NCI-H1930 (cell line): ENCODE measurements at places on chromosomes 1 and 21.

- DNase-seq, result no peak
Observed at GRCh38 chr21:32641710-32642698, 29.8 kb upstream of the CFAP298 start.

- no peak for DNase-seq
Observed at GRCh38 chr1:223349241-223349640, 14.7 kb downstream of the SUSD4 start.

DNA sequence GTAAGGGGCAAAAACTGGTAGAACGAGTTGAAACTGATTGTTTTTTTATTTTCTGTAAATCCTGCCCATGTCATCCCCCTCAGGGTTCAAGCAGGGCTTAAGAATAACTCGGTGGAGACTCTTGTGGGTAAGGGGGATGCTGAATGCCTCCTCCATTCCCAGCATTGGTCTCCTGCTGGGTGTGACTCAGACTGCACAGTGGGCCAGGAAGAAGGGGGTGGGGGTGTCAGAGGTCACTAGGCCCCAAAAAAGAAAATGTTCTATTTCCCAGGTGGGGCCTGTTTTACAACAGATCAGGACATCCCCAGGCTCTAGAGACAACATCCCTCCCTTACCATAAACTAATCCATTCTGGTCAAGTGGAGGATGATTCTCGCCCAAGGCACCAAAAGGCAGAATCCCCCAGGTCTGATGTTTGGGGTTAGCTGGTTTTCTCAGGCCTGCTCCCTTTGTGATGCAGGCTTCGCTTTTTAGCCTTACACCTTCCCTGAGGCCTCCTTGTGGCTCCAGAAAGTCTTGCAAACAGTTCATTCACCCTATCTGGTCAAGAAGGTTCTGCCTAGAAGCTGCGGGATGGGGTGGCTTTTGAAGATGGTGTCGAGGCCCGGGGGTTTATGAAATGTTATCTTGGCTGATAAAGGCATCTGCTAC lies 10.7 kb upstream of the GRHL3 start:
- no peak for DNase-seq

- no peak for DNase-seq
Observed at GRCh38 chr1:51875836-51876235, 2.7 kb downstream of the NRDC start.

- no peak for DNase-seq
Observed at GRCh38 chr1:195709821-195710220, 898.4 kb downstream of the KCNT2 start.

- DNase-seq, result no peak
Observed at GRCh38 chr1:210489491-210489890, 160.8 kb downstream of the HHAT start.

- no peak for DNase-seq
Observed at GRCh38 chr1:94321662-94322061, 84.3 kb upstream of the ARHGAP29 start.

- DNase-seq, result no peak
Observed at GRCh38 chr1:225713281-225713680, 60.4 kb upstream of the ENAH start.

DNA sequence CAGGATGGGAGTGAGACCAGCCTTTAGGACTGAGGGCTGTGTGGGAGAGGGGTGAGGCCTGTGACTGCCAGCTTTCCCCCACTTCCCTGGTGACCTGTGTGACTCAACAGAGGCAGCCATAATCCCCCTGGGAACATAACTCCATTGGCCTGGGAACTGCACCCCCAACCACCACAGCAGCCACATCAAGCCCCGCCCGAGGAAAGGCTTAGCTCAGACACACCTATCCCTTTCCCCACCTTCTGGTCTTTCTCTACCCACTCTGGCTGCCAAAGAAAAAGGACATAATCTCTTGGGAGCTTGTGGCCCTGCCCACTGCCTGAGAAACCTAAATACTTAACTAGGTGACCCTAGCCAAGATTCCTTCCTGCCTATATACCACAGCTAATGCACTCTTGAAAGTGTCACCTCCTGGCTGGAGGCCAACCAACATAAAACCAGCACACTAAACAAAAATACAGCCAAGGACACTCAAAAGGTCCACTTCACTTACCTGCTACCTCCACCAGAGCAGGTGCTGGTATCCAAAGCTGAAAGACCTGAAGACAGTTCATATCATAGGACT lies 406.6 kb upstream of the CAMK1G start:
- no peak for DNase-seq

DNA sequence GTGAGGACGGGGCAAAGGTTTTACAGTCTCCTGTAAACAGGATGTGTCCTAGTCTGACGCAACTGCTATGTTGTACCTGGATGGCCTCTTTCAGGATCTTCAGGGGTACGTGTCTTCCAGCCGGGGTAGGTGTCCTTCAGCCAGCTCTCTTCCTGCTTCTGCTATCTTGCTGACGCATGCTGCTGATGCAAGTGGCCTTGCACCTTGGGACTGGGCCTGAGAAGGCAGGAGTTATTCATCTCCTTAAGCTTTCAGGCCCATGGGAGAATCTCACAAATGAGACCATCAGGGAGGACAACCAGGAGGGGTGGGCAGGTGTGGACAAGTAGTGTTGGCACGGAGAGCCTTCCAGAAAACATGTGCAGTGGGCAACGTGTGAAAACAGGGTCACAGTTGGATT lies 7.9 kb upstream of the SPRR1B start:
- no peak for DNase-seq

DNA sequence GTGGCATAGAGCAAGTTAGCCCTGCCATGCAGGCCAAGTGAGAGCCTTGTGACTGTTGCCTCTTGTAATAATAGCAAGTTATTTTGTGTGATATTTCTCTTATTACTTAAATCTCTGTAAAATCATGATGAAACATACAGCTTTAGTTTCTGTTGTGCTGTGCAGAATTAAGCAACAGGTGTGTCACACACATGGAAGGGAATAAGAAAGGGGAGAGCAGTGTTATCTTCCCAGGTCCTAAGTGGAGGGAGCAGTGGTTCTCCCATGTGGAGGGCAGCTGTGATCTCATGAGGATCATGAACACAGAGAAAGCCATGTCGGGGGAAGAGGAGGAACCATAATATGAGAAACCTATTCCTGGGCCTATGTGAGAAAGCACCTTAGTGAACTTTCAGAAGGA lies 25.2 kb upstream of the SCYL3 start:
- no peak for DNase-seq

GRCh38 chr1:15432324-15432723 lies 5.9 kb upstream of the CTRC start:
- DNase-seq, result no peak

DNA sequence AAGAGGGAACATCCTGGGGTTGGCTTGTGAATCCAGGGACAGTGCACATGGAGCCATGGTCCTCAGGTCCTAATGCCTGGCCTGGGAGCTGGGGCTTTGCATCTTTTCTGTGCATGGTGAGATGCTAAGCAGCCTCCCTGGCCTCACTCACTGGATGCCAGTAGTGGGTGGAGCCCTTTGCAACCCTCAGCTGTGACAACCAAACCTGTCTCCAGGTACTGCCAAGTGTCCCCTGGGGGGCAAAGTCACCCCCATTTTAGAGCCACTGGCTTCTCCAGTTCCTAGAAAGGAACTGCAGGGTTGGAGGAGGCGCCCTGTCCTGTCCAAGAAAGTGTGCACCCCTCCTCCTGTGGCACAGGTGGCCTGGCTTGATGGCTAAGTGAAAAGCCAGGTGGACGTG lies 44.6 kb upstream of the GRIK3 start:
- no peak for DNase-seq

GRCh38 chr21:29538115-29538514 lies 239.4 kb downstream of the BACH1 start:
- DNase-seq, result no peak

GRCh38 chr1:69534829-69535228 lies 32.9 kb upstream of the LRRC7 start:
- no peak for DNase-seq

DNA sequence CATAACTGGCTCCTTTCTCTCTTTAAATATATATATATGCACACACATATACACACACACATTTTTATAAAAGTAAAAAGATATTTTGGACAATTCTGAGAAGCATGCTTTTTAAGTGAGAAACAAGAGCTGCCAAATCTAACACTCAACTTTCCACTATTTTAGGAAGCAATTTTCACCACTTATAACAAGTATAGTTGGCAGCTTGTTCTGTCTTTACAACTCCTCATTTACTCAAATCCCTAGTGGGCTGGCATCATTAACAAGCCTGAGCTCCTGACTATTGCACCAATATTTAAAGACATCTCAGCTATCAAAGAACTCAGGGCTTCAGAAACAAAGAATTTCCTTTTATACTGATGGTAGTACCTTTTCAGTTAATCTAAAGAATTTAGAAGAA lies 76.6 kb downstream of the RAB3GAP2 start:
- peak; percentile 7 for DNase-seq

- DNase-seq, result no peak
Observed at GRCh38 chr1:85406081-85406480, 58.9 kb downstream of the DDAH1 start.

DNA sequence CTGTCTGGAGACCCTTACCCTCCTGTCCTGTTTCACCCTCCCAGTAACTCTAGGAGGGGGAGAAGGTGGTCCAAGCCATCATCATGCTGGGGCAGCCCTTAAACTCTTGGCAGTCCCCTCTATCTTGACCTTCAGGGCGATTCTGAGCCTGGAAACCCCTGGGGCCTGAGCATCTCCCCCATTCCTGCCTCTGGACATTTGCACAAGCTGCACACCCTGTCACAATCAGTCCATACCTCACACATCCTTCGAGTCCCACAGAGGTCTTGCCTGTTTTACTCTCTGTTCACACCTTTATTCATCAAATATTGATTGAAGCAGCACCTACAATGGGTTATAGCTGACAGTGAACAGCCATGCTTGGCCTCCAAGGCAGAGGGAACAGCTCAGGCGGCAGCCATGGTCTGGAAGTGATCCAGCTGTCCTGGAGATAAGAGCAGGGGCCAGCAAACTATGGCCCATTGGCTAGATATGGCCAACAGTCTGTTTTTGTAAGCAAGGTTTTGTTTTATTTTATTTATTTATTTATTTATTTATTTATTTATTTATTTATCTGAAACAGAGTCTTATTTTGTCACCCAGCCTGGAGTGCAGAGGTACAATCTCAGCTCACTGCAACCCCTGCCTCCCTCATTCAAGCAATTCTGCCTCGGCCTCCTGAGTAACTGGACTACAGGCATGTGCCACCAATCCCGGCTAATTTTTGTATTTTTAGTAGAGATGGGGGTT lies 7.1 kb upstream of the FAM131C start:
- DNase-seq, result no peak

DNA sequence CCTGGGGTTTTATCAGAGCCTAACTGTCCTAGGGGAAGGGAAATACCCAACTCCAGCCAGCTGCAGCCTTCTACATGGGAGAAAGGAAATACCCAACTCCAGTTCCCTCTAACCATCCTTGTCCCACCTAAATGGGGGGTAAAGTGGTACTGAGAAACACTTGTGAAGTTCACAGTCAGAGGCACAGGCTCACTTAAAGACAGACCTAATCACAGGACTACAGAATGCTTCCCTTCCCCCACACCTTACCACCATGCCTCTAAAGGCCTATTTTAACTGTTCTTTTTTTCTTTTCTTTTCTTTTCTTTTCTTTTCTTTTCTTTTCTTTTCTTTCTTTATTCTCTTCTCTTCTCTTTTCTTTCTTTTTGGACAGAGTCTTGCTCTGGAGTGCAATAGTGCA lies 324.6 kb downstream of the SPATA17 start:
- DNase-seq, result no peak

GRCh38 chr1:178768423-178768822 lies 43.4 kb downstream of the RALGPS2 start:
- no peak for DNase-seq

DNA sequence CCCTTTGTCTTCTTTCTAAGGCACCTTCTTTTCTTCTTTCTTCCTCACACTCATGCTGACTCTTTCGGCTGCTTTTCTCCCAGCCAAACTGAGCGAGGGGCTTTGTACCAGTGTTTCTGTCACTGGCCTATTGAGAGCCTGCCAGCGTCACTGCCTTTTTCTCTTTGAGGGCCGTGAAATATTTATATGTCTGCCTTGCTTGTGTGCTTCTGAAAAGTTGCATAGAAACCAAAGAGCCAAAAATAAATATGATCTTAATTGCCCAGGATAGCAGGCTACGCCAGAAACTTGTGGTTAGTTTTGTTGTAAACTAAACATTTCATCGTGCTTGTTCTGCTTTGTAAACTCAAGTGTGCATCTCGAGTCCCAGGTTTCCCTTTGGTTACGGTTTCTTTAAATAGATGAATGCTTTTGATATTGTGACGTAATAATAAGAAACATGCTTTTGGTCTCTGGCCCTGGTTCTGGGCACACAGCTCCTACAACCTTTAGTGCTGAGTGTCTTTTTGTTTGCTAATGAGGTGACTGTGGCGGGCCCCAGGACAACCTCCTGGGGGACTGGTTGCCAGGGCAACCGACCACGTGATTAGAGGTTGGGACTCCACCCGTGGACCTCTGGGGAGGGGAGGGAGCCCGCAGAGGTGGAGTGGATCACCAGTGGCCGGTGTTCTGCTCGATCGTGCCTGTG lies 10.8 kb downstream of the SLC37A1 start:
- DNase-seq, result peak; percentile 76

- DNase-seq, result no peak
Observed at GRCh38 chr1:53285969-53286760, 41.7 kb downstream of the LRP8 start.

- no peak for DNase-seq
Observed at GRCh38 chr1:201949491-201949890, 3.1 kb upstream of the LMOD1 start.

GRCh38 chr1:24207709-24208108 lies 20.6 kb upstream of the IFNLR1 start:
- no peak for DNase-seq

GRCh38 chr1:51908499-51908898 lies 30.0 kb upstream of the NRDC start:
- DNase-seq, result no peak

DNA sequence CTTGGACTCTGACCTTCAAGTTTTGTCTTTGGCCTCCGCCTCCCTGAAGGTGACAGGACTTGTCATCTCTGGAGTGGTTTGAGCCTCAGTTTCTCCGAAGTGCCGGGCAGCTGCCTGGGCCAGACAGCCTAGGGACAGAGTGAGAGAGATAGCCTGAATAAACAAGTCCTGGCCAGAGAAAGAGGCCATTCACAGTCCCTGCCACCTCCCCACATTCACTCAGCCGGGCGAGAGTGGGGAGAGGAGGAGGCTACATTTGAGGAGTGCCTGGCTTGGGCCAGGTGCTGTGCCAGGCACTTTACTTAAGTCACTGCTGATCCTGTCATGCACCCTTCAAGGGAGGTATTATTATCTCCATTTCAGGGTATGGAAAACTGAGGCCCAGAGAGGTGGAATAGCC lies 3.5 kb downstream of the EXTL1 start:
- DNase-seq, result no peak

GRCh38 chr1:84913555-84913892 lies 20.5 kb upstream of the LPAR3 start:
- DNase-seq, result no peak

DNA sequence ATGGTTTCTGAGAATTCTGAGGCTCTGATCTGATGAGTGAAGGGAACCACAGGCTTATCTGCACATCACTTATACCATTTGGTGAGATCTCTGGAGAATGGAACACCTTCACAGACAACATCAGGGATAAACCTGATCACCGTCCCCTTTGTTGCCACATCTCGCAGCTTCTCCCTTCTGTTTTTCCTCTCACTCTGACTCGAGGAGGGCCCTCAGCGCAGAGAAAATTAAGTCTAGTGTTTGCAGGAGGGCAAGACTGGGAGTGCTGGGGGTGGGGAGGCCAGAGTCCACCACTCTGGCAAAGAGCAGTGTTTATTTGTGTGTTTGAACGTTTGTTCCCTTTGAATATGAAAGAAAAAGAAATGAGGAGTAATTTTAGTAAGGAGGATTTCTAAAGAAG lies 29.0 kb upstream of the BATF3 start:
- DNase-seq, result no peak
